ENCODE measurements at places on chromosomes 5 and 9.

DNA sequence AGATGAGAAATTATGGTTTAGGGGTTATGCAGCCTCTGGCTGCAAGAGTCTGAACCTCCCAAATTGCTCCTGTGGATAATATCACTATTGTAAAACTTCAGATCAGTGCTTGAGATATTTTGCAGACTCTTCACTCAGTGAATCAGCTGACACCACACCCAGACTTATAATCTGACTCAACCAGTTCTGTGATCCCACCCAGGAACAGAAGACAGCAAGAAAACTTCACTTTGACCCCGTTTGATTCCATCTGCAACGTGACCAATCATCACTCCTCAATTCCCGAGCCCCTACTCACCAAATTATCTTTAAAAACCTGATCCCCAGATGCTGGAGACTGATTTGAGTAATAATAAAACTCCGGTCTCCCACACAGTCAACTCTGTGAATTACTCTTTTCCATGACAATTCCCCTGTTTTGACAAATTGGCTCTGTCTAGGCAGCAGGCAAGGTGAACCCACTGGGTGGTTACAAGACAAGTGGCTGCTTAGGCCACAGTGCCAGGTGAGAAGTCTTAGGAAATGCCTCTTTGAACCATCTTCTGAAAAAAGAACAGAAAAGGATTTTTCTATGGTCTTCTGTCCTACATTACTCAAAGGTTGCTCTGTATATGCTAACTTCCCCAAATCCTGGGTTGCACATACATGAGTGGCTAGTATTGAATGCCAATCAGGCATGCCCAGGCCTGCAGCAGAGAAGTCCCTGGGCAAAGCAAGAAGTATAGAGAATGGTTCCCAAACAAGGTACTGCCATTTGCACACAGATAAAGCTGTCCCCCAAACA lies 588.0 kb downstream of the PRELID2 start:
- DNase-seq: no peak

- no peak for DNase-seq
Measured at GRCh38 chr5:149803641-149804468, 73.7 kb downstream of the PPARGC1B start.

GRCh38 chr5:169265888-169266287 lies 35.1 kb downstream of the SLIT3 start:
- no peak for DNase-seq

GRCh38 chr5:22757776-22758175 lies 95.4 kb downstream of the CDH12 start:
- no peak for DNase-seq

GRCh38 chr5:73451224-73452130 lies 2.9 kb upstream of the FOXD1 start:
- peak; percentile 43 for DNase-seq

DNA sequence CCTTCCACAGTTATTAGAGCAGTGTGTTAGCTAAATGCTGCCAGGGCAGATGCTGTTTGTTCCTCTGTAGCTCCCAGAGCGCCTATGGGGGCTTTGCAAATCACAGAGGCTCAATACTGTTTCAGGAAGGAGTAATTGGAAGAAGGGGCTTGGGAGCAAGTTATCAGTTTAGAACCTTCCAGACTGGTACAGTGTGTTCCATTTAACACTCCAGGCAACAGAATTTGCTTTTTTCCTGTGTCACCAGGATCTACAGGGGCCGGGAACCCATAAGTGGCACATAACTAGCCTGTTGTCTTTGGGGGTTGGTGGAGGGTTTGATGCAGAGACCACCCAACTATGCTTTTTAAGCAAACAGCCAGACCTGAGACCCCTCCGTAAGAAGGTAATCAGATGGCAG lies 307.3 kb upstream of the KCNN2 start:
- DNase-seq: no peak

GRCh38 chr9:95588724-95589588 lies 72.2 kb upstream of the PTCH1 start:
- no peak for DNase-seq

DNA sequence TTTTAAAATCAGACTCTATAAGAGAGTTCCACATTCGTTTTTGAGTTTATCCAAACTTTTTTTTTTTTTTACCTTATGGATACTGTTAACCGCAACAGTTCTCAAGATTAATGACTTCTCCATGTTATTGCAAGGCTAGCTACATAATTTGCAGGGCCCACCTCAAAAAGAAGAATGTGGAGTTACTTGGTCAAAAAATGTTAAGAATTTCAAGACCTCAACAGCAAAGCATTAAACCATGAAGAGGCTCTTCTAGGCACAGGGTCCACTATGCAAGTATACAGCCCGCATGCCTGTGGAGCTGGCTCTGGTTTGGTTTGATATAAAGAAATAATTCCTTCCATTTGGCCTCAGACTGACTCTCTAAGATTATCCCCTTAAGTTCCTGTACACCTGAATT lies 133.3 kb upstream of the TLX3 start:
- DNase-seq: no peak

- DNase-seq: no peak
Measured at GRCh38 chr9:138048184-138048583, 170.6 kb downstream of the CACNA1B start.

- no peak for DNase-seq
Measured at GRCh38 chr5:133917785-133918184, 50.6 kb downstream of the C5orf15 start.

- DNase-seq: no peak
Measured at GRCh38 chr9:136117916-136118319, 757 bp downstream of the TMEM250 start.

GRCh38 chr5:173757403-173758209 lies 130.5 kb upstream of the CPEB4 start:
- DNase-seq: no peak

DNA sequence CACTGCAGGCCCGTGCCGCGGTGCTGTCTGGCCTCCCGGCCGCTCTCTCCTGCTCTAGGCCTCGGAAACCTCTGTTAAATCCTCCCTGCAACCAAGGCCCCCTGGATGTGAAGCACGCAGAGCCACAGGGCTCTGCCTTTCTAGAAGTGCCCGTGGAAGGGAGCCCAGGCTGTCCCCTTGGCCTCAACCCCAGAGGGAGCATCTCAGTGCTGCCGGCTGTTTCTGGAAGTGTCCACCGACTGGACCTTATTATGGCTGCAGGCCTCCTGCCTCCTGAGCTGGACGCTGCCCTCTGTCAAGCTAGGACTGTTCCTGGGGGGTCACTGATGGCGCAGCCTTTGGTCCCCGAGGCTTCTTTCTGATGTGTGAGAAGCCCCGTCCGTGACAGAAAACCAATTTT lies 40.4 kb upstream of the PHYKPL start:
- DNase-seq: no peak

- DNase-seq: no peak
Measured at GRCh38 chr5:110572729-110573128, 153.7 kb downstream of the TMEM232 start.

GRCh38 chr9:95201206-95201605 lies 116.3 kb downstream of the FANCC start:
- no peak for DNase-seq

DNA sequence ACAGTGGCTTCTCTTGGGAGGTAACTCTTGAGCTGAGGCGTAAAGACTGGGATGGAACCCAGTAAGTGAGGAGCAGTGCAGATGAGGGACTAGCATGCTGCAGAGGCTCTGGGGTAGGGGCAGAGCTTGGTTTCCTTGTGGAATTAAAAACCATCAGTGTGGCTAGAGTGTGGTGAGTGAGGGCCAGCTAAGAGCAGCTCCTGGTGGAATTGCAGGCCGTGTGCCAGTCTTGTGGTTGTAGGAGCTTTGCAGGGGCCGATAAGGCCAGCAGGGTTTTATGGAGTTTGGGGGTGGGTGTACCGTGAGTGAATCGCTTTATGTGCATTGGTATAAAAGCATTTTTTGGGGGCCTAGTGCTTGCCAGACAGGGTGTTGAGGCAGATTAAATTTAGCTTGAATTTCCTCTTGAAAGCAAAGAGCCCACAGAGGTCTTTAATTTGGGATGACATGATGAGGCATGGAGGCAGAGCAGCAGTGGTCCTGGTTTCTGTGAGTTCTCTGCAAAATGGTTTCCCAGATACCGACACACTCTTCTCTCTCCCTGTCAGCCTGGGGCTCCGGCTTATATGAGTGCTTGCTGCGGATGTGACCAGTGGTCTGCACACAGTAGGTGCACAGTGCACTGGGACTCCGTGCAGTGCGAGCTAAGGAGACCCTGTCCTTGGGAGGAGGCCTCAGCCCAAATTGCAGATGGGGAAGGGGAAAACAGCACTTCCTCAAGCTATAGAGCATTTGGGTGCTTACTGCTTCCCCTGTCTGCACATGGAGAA lies 176.4 kb upstream of the PITX1 start:
- no peak for DNase-seq

DNA sequence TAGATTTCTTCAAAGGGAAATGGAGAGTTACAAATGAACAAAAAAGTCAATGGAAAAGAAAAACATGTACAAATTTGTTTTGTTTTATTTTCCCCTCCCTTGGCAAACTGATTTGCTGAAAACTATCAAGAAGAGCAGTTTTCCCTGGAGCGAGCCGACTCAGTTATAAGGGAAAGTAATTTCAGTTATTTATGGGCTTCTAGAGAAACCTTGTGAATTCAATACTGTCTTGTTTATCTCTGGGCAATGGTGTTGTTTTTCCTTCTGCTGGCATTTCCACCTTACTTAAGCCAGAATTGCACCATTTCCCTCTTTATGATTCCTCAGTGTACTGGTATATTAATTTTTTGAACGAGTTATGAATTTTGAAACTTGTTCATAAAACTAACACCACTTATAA lies 1163.6 kb downstream of the CDH12 start:
- no peak for DNase-seq

GRCh38 chr5:118924006-118924389 lies 64.3 kb downstream of the DTWD2 start:
- DNase-seq: no peak

- no peak for DNase-seq
Measured at GRCh38 chr5:152608458-152608857, 203.4 kb upstream of the NMUR2 start.

DNA sequence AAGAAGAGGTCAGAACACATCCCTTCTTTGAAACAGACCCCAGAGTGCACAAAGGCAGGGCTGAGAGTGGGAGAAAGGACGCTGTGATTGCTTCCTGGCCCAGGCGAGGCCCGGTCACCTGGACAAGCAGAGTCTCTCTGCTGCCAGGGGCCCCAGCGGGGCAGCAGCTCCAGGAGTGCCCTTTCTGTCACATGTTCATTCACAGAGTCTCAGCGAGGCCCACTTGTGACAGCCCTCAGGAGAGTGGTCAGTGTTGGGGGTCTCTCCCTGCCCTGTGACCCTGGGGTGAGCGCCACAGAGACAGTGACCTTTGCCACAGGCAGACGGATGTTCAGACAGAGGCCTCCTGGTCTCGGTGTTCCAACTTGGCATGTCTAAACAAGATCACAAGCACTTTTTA lies 130.2 kb upstream of the IRX4 start:
- no peak for DNase-seq

- no peak for DNase-seq
Measured at GRCh38 chr9:105216440-105217178, 27.8 kb upstream of the SLC44A1 start.

DNA sequence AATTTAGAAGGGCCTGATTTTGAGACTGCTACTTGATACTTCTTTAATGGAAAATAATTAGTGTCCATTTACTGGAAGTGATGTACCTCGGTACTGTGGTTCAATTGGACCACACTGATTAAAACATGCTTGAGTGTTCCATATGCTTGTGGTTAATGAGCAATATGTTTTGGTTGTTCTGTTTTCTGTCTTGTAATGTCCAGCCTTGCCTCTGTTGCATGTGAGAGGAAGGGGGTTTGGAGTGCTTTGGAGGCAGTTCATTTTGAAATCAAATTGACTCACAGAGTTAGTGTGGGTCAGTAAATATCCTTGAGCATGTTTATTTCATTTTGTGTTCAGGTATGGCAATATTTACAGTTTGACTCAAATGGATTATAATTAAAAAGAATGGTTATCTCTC lies 334.4 kb downstream of the ARHGEF28 start:
- no peak for DNase-seq

DNA sequence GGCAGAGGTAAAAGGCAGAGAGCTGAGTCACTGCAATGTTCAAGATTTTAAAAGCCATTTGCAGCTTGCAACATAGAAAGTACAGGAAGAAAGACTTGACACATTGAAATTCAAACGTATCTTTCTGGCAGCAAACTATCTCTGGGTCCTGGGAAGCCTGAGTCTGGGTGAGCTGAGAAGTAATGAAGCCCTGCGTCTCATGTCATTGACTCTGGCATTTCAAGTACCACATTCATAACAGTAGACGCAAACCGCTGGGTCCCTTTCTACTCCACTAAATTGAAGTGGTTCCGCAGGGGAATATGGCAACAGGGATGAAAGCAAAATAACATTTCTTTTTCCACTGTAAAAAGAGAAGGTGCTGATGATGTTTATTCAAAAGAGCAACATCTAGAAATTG lies 694.3 kb downstream of the BRINP1 start:
- DNase-seq: no peak

GRCh38 chr5:115487756-115488155 lies 56.8 kb downstream of the FEM1C start:
- no peak for DNase-seq

- no peak for DNase-seq
Measured at GRCh38 chr9:34654323-34655051, 2.5 kb downstream of the IL11RA start.

DNA sequence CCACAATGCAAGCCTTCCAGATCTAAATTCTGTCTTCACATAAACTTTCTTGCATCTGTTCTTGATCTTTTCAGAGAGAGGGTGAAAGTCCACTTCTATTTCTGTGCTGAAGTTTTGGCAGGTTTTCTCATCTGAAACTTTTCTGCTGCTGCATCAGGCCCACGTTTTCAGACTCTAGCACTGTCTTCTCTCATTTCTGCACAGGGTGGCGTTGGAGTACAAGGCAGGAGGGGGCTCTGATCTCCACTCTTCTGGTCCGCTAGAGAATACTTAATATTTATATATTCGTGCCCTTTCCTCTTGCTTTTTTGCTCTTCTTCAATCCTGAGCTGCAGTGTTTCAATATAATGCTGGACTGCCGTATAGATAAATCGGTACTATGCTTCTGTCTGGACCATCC lies 204.0 kb upstream of the PRDM9 start:
- DNase-seq: no peak

DNA sequence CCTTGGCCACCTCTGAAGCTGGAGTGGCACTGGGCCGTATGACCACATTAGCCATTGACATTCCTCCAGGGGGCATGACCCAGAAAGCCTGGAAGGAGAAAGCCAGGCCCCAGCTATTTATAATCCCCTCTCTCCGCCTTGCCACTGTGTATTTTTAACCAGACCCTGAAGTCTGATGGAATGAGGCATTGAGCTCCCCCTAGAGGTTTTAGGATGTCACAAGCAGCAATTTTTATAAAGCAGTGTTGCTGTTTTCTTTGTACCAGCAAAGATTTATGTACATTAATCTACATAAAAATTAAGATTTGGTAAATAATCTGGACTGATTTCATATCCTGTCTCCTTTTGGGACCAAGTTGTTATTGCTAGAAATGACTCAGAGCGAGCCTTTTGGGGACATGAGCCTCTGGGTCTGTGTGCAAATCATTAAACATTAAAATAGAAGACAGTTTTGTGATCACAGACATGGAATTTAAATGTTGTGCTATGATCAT lies 127.1 kb downstream of the TRIO start:
- DNase-seq: no peak

- DNase-seq: no peak
Measured at GRCh38 chr5:173793648-173794548, 94.3 kb upstream of the CPEB4 start.
